ENCODE measurements at places on chromosomes 7 and 10. TPM values are rescaled to one million over a fixed set of nuclear protein-coding genes. Genes with fewer than 3 reads are reported as not detected.

DNA sequence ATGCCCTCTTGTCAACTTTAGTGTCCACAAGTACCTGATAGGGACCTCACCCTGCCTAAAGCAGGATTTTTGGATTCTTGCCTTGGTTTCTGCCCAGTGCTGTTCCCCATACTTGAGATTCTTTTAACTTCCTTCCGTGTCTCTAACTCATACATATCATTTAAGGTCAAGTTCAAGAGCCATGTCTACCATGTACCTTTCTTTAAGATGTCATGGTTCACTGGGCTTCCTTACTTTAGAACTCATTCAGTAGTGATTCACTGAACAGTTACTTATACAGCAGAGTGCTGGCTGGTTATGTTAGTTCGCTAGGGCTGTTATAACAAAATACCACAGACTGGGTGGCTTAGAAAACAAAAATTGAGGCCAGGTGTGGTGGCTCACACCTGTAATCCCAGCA lies 5.0 kb upstream of the CFAP58 start:
- H3K27ac ChIP-seq = no peak overlapping the region
- no peaks in the 10 kb centered on the region for H3K27me3 ChIP-seq
- DNase-seq = no peak
- no peaks in the 10 kb centered on the region for H3K36me3 ChIP-seq

DNA sequence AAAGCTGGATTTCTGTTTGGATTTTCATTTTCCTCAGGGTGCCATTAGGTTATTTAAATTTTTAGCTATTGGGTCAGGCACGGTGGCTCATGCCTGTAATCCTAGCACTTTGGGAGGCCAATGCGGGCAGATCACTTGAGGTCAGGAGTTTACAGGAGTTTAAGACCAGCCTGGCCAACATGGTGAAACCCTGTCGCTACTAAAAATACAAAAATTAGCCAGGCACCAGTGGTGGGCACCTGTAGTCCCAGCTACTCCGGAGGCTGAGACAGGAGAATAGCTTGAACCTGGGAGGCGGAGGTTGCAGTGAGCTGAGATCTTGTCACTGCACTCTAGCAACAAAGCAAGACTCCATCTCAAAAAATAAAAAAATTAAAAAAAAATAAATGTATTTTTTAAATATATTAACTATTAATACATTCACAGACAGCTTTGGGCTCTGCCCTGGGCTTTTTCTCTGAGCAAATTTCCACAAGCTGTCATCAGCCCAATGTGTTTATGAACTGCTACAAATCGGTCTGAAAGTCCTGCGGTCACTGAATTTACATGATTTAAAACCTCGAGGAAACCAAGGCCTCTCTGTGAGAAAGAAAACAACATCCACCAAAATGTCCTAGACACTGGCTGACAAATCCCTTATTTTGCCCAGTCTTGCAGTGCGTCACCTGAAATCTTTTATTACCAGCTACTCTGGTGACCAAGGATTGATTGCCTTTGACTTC lies 19.2 kb upstream of the PLEKHS1 start:
- no peak overlapping the region for H3K27ac ChIP-seq

DNA sequence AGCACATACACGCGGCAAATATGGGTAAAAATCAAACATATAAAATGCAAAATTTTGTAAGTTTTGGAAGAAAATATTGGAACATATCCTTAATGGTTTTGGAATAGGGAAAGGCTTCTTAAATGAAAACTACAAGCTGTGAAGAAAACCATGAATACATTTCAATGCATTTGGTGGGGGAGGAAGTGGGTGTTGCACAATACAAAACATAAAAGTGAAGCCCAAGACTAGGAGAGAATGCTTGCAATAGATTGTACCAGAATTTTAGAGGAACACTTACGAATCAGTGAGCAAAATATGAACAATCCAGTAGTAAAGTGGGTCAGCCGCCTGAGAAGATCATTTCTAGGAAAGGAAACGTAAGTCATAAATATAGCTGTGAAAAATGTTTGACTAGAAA lies 322.6 kb upstream of the MKI67 start:
- H3K27me3 ChIP-seq = no peaks in the 10 kb centered on the region
- DNase-seq = no peak
- H3K27ac ChIP-seq = no peak overlapping the region
- no peak overlapping the region for H3K4me3 ChIP-seq
- H3K4me1 ChIP-seq = no peaks in the 10 kb centered on the region
- no peaks in the 10 kb centered on the region for H3K36me3 ChIP-seq

- H3K27me3 ChIP-seq = no peaks in the 10 kb centered on the region
- H3K4me3 ChIP-seq = no peak overlapping the region
- no peak for DNase-seq
- H3K36me3 ChIP-seq = no peaks in the 10 kb centered on the region
- no peaks in the 10 kb centered on the region for H3K4me1 ChIP-seq
Observed at GRCh38 chr10:133180965-133181639, 21.1 kb downstream of the KNDC1 start.

Gene GIMAP1
- 0.45 TPM for total RNA-seq

Gene TAF6
- 33.8 TPM for total RNA-seq

All from stomach (tissue), 19 donors.